Esophagus mucosa (tissue), 1 donor: ENCODE measurements at places on chromosomes 13 and 19.
A peak's percentile ranks its signal among the peaks of the same experiment; 100 is the strongest.

- no peak for ATAC-seq
These were observed 43.0 kb upstream of the LATS2 start for GRCh38 chr13:21104199-21105019.

DNA sequence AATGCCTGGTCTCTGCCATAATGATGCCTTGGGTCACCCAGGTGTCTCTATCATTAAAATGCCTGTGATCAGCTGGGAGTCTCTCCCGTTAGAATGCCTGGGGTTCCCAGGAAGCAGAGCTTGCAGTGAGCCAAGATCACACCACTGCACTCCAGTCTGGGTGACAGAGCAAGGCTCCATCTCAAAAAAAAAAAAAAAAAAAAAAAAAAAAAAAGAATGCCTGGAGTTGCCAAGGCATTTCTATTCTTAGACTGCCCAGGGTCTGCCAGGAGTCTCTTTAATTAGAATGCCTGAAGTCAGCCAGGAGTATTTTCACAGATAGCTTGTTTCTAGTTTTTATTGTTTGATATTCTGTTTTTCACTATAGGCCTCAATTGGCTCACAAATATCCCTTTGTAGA is 1552.5 kb downstream of the UQCRFS1 start:
- ATAC-seq: no peak

- no peak for ATAC-seq
These were observed 14.3 kb upstream of the PLPP2 start for GRCh38 chr19:305240-306150.

- peak; percentile 89 for ATAC-seq
These were observed 504 bp upstream of the TRIM13 start for GRCh38 chr13:49996161-49996915.

DNA sequence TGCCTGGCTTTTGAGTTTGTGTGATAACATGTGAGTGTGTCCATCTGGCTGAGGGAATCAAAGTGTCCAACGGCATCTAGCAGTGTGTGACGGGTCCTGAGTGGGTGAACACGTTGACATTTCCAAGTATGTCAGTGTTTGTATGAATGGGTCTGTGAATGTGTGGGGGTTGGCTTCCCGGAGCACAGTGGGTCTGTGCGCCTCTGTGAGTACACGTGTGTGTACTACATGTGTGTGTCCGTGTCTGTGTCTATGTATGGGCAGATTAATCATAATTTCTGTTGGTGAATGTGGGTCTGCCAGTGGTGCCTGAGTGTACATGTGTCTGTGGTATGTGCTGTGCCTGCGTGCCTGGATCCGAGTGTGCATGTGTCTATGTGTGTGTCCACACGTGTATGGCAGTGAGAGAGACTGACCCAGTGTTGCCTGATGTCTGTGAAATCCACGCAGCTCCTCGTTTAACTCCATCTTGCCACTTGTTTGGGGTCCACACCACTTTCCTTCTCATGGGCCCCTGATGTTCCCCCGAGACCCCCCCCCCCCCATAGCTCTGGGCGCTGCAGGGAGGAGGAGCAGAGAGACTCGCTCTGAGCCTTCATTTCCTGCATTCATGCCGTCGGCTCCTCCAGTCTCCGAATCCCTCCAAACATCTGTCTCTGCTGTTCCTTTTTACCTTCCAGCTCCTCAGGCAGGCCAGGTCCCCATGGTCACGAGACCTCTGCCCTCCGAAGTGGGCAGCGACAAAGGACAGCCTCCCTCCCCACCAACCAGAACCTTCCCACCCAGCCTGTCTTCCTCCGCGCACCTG is 5.3 kb downstream of the CCDC8 start:
- no peak for ATAC-seq

DNA sequence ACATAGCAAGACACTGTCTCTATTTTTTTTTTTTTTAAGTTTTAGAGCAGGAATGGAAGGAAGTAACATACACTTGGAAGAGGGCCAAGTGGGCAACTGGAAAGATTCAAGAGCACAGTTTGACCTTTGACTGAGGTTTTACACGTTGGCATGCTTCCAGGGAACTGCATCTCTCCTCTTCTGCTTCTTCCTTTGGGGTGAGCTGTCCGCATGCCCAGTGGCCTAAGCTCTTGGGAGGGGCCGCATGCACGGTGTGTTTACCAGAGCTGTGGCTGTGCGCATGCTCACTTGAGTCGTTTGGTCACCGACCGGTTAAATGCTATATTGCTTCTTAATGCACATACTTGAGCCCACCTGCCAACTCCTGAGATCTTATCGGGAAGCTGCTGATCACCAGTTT is 727.7 kb downstream of the UQCRFS1 start:
- ATAC-seq: no peak

GRCh38 chr19:51135004-51135403 is 7.1 kb upstream of the SIGLEC7 start:
- no peak for ATAC-seq

- peak; percentile 80 for ATAC-seq
These were observed 44.4 kb upstream of the C1QTNF9 start for GRCh38 chr13:24264976-24265375.

DNA sequence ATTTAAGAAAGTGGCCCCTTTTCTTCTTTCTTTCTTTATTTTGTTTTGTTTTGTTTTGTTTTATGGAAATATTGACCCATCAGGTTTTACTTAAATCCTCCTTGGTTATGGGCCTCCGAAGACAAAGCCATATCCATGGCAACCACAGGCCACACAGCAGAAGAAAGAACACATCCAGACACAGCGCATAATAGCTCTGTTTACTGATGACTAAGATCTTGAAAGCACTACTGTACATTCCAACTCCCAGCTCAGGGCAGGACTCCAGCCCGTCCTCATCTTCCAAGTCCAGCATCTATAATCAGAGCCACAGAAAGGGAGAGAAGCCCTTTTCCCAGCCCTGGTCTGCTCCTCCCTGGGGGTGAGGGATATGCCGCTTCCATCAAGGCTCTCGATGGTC is 84.3 kb downstream of the NUFIP1 start:
- peak; percentile 45 for ATAC-seq

GRCh38 chr19:29675120-29675649 is 9.9 kb downstream of the PLEKHF1 start:
- no peak for ATAC-seq

- ATAC-seq: no peak
These were observed 586.5 kb downstream of the SLITRK5 start for GRCh38 chr13:88257706-88258105.

DNA sequence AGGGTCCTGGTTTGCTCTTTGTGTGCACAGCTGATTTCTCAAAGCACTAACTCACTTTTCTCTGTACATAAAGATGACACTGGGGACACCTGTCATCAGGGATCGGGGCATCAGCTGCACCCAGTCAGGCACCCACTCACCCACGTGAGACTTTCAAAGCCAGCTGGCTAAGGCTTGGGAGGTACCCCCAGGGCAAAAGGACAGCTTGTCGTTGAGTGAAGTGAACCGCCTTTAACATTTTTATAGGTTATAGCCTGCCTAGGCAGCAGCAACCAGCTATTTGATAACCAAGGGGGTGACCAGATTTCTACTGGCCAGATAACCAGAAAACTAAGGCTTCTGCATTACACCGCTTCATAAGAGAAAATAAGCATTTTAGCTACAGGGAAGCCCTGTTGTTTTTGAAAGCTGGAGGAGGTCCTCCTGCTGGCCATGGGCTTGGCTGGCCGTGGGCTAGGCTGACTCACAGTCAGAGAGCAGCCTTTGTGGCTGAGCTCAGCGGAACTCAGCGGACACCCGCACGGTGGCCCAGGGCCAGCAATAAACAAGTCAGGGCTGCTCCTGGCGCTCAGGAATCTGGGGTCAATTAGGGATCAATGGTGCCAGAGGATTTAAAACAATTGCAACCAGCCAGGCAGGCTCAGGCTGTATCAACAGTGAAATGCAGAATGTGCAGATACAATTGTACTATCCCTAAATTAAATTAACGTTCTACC is 57.1 kb downstream of the ALOX5AP start:
- ATAC-seq: peak; percentile 95

GRCh38 chr13:39159846-39160370 is 121.7 kb downstream of the NHLRC3 start:
- ATAC-seq: no peak

GRCh38 chr19:30001301-30001700 is 59.3 kb downstream of the URI1 start:
- ATAC-seq: no peak

DNA sequence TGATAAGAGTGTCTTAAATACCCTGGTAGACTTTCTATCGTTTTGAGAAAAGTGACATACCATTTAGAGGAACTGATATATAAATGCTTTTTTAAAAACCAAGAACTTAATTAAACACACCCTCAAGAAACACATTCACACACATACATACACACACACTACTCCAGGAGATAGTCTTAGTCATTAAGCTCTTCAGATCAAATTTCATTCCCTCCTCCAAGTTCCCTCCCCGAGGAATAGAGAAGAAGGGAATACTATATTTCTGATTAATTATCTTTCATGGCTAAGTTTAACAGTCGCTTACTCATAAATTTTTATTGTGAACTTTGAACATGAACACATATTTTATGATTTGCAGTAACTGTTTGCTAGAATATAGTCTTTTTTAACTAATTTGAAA is 1109.5 kb downstream of the SLITRK1 start:
- ATAC-seq: no peak

DNA sequence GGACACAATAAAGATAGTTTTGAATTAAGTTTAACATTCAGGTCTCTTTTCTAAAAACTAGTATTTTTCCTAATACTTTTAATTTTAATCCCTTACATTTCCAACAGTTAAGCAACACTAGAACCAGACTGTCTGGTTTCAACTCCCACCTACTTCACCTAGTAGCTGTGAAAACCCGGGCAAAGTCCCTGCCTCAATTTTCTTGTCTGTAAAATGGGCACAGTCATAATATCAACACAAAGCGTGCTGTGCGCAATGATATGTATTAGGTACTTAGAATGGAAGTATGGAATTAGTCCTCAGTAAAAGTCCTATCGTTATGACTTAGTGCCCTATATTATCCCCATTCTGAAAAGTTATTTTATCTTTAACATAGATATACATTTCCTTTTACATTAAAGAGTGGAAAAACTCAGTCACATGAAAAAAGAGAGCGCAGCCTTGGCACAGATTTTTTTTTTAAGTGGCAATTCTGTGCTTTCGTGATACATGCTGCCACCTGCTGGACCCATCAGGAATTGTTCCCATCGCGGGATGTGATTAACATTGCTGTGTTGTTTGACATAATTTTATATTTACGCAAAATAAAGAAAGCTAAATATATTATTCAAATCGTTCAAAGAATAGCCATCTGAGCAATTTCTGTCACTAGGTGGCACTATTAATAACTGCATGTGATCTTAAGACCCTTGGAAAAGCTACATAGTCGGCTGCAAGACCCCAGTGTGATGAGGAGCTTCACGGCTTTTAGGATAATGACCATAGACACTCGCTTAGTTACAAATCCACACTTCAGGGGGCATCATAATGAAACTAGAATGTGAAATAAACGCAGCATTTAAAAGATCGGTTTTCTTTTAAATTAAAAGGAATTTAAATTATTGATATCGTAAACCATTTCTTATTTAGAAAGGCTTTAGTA is 59.9 kb downstream of the LIG4 start:
- no peak for ATAC-seq

DNA sequence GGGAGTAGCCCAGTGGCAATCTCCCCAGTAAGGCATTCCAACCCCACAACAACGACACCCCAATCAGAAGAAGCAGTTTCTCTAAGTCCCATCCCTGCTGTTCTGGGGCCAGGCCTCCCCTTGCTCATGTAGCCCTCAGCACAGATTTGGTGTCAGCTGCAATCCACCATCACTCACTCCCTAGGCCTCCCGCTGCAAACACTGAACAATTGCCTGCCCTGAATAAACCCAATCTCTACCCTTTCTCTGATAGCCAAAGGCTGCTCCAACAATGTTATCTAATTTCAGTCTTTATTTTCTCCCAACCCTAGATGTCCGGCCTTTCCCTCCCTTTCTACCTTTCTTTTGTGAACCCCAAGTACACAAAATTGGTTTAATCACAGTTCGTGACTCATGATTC is 5.6 kb upstream of the SOX21 start:
- ATAC-seq: no peak

DNA sequence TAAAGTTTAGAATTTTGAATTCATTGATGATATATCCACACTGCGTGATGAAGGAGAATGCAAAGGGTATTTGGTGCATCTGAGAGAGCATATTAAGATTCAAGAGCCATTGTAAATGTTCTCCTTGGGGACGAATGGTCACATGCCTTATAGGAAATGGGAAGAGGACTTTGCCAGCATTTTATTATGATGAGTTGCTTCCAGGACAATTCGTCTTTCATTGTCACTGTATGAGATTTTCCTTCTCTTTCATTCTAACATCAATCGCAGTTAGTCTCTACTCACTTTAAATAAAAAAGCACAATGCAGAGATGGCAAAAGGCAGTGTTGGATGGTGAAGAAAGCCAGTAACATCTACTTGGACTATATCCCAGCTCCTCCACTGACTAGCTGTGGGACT is 21.4 kb downstream of the WDFY2 start:
- ATAC-seq: no peak

- no peak for ATAC-seq
These were observed 211.8 kb upstream of the ZNF536 start for GRCh38 chr19:30160426-30160825.

DNA sequence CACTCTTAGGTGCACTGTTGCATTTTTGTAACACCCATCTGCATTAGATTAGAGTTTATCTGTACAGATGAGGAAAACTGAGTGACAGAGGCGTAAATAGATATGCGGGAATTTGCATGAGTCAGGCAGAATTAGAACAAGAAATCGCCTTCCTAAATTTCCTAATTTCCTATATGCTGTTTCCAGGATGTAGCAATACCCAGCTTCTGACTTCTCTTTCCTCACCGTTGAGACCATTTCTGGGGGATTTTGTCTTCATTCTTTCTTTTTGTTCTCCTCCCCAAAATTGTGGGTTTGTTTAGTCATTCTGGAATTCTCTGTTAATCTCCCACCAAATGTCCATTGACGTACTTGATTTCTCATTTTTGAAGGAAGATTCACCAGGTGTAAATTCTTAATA is 10.6 kb upstream of the ZNF792 start:
- ATAC-seq: no peak

DNA sequence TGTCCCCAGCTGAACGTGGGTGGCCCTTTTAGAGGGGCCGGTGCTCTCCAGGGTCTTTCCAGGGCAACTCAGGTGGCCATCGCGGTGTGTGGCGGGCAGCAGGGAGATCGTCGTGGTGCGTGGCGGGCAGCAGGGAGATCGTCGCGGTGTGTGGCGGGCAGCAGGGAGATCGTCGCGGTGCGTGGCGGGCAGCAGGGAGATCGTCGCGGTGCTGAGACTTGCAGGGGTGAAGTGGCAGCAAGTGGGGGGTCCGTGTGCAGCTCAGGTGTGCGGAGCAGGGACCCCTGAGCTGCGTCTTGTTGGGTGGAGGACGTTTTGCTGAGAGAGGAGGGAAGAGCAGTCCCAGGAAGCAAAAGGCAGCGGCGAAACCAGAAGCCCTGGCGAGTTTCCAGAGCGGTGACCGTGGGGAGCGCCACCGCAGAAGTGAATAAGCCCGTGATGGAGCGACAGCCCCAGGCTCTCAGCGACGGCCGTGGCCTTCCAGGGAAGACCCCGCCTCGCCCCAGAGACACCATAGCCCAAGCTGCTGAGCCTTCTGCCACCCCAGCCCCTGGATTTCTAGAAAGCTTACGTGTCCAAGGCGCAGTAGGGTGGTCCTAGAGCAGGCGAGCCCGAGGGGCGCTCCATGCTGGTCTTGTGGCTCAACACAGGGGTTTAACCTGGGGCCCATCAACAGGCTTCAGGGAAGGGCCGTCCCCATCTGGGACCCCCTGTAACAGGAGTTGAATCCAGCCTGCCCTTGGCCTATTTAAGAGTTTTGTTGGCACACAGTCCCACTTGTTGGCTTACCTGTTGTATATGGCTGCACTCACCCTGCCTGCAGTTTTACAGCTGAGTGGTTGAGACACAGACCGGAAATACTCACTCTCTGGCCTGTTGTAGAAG is 5.4 kb downstream of the NCLN start:
- ATAC-seq: no peak

GRCh38 chr13:22039961-22040360 is 369.1 kb downstream of the FGF9 start:
- ATAC-seq: no peak
